Smooth muscle cell of the umbilical artery (primary cell): ENCODE measurements at places on chromosomes 7 and 10. TPM values are rescaled to one million over a fixed set of nuclear protein-coding genes. Genes with fewer than 3 reads are reported as not detected.

The CYP2E1 gene
- 0.60 and 0.89 TPM in 2 replicates for total RNA-seq

The CLDN12 gene
- total RNA-seq = 45.7 and 60.8 TPM in 2 replicates

The FGF8 gene
- total RNA-seq = not detected in 2 replicates

The SLC18A3 gene
- not detected in 2 replicates for total RNA-seq

The CASTOR2 gene
- 5.6 and 12.2 TPM in 2 replicates for total RNA-seq

The TMEM270 gene
- total RNA-seq = not detected in 2 replicates

The CARD11 gene
- 2.8 and 3.0 TPM in 2 replicates for total RNA-seq

The TFPI2 gene
- 649 and 876 TPM in 2 replicates for total RNA-seq

The IDI2 gene
- not detected in 2 replicates for total RNA-seq

The CCL24 gene
- not detected in 2 replicates for total RNA-seq

The FAM25G gene
- not detected in 2 replicates for total RNA-seq

The HOXA11 gene
- 13.2 and 13.4 TPM in 2 replicates for total RNA-seq

The MBL2 gene
- total RNA-seq = not detected in 2 replicates

The RSPH10B gene
- total RNA-seq = 0.89 TPM in 1 of 2 replicates, not detected in the other

The LEP gene
- not detected in 2 replicates for total RNA-seq

The OPN1SW gene
- not detected in 2 replicates for total RNA-seq

The MACC1 gene
- total RNA-seq = under 0.01 and 0.05 TPM in 2 replicates

The ADRA2A gene
- not detected in 2 replicates for total RNA-seq

The TMEM184A gene
- 0.23 TPM in 1 of 2 replicates, not detected in the other for total RNA-seq

The C7orf57 gene
- total RNA-seq = not detected in 2 replicates

The AMZ1 gene
- 0.30 and 0.37 TPM in 2 replicates for total RNA-seq

The GPER1 gene
- total RNA-seq = 0.59 and 1.6 TPM in 2 replicates

The OR2A42 gene
- under 0.01 TPM in 1 of 2 replicates, not detected in the other for total RNA-seq

The PPP1R9A gene
- total RNA-seq = 0.30 and 0.51 TPM in 2 replicates

The TMEM213 gene
- total RNA-seq = not detected in 2 replicates

The DGKB gene
- 0.59 and 1.2 TPM in 2 replicates for total RNA-seq
